ENCODE measurements at places on chromosomes 1 and 21.

- DNase-seq = no peak
Observed at GRCh38 chr1:247713753-247714152, 2.7 kb downstream of the OR6F1 start.

GRCh38 chr1:201288765-201289164, 5.5 kb downstream of the PKP1 start:
- DNase-seq = no peak

DNA sequence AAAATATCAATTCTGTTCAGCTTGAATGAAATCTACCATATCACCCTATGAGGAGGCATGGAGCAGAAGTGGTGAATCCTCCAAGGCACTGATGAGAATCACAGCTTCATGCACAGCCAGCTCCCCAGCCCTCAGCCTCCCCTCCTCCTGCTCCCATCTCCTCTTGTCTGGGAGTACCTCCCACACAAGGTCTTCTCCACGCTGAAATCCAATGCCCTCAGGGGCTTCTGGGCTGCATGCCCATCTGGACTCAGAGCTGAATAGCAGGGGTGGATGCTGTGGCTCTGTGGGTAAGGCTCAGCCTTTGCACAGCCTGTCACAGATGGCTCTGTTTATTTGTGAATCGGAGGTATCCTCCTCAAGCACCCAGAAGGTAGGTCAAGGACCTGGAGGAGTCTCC, 48.6 kb downstream of the KCNC4 start:
- peak; percentile 16 for DNase-seq

DNA sequence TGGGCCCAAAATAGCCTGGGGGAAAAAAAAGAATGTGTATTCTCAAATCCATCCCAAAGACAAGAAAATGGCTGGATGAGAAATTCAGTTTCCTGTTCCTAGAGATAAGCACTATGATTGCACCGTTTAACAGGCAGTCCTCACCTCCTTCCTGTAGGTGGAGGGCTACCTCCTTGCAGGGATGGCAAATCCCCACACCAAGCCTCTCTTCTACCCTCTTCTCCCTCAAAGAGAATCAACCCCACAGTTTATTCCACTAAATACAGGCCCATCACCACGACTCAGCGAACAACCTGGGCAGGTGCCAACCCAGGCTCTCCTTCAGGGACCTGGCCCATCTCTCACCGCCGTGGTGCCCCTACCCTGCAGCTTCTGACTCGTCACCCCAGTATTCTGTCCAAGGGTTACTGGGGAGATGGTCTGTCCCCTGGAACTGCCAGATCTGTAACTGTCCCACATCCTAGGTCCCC, 3.4 kb upstream of the CHD5 start:
- peak; percentile 58 for DNase-seq

GRCh38 chr1:215523128-215523861, 43.8 kb upstream of the KCTD3 start:
- DNase-seq = peak; percentile 41

GRCh38 chr1:182672487-182672836, 11.9 kb downstream of the RGS8 start:
- DNase-seq = no peak

- DNase-seq = peak; percentile 70
Observed at GRCh38 chr1:7558481-7558880, 212.6 kb upstream of the VAMP3 start.

- peak; percentile 62 for DNase-seq
Observed at GRCh38 chr21:45551783-45552695, 9.8 kb upstream of the SLC19A1 start.

DNA sequence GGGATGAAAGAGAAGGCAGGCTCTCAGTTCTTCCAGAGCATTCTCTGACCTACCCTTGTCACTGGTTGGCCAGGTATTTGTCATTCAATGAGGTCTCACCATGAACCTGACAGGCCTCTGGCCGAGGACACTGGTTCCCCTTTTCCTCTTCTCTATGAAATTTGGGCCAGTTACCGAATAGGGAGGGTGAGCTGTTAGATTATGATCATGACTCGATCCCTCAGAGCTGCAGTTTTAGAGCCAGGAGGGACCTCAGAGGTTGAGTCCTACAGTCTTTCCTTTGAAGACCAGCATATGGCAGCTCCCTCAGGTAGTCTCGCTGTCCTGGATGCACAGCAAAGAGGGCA, 29.5 kb upstream of the CLSTN1 start:
- no peak for DNase-seq

- peak; percentile 32 for DNase-seq
Observed at GRCh38 chr1:27596261-27596660, 7.7 kb downstream of the AHDC1 start.

DNA sequence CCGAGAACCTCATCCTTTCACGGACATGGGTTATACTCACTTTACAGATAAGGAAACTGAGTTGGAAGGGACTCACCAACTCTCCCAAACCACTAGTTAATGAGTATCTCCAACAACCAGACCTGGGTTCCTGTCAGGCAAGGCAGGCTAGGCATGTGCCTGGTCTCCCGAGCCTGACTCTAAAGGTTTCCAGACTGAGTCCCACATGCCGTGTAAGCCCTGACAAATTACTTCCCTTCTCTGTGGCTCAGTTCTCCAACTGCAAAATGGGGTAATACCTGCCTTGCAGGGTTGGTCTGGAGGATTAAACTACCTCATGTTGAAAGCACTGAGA, 34.3 kb downstream of the SSBP3 start:
- no peak for DNase-seq

DNA sequence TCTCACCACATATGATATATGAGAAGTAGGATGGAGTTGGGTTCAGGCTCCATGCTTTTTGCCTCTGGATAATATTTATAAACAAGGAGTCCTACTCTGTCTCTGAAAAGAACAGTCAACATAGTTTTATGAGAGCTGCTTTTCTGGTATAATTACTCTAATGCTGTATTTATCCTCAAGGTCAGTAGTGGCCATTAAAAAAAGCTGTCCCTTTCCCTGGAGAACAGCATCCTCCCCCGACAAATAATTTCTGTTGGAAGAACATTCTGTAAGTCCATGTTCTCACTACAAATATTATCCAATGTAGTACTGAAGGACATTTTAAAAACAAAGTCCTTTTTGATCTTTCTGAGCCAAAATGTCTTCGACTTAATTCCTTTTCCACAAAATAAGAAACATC, 9.0 kb upstream of the RGS5 start:
- DNase-seq = no peak

GRCh38 chr1:17075470-17076255, 21.8 kb upstream of the SDHB start:
- DNase-seq = peak; percentile 62

DNA sequence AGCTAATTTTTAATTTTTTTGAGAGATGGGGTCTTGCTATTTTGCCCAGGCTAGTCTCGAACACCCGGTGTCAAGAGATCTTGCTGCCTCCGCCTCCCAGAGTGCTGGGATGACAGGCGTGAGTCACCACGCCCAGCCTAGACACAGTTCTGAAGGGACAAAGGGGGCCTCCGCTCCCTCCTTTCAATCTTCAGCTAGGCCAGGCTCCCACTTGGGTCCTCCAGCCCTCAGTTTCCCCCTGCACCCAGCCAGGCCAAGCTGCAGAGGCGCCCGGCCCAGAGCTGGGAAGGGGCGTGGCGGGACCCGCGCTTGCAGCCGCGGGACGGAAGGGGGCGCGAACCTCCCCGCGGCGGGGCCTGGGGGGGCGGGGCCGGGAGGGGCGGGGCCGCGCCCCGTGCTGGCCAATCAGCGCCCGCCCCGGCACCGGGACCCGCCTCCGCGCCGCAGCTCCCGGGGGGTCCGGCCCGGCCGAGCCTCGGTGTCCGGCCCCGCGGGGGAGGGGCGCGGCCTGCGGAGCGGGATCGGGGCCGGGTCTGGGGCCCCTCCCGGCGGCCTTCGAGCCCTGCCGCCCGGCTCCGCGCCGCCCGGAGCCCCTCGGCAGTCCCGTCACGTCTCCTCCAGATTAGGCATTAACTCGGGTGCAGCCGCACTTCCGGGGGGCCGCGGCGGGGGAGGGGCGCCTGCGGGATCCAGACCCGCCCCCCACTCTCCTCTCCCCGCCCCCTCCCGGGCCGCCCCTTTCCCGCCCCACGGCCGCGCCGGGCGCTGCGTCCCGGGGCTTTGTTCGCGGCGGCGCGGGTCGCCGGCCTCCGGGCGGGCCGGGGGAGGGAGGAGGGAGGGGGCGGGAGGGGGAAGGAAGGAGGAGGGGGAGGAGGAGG, 559 bp upstream of the AGRN start:
- DNase-seq = peak; percentile 83

DNA sequence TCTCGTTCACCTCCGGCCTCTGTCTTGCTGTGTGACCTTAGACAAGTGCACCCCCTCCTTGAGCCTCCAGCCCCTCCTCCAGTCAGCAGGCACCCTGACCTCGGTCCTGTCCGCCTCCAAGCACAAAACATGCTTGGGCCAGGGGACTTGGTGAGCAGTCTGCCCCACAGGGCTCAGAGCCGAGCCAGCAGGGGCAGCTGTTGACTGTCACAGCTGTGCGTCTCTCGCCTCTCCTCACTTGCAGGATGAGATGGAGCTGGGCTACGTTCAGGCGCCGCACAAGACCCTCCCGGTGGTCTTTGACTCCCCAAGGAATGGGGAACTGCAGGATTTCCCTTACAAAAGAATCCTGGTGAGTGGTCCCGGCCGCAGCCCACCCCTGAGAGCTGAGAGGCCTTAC, 24.2 kb downstream of the PADI3 start:
- DNase-seq = no peak

- peak; percentile 78 for DNase-seq
Observed at GRCh38 chr1:17606826-17607440, 67.4 kb downstream of the ARHGEF10L start.

DNA sequence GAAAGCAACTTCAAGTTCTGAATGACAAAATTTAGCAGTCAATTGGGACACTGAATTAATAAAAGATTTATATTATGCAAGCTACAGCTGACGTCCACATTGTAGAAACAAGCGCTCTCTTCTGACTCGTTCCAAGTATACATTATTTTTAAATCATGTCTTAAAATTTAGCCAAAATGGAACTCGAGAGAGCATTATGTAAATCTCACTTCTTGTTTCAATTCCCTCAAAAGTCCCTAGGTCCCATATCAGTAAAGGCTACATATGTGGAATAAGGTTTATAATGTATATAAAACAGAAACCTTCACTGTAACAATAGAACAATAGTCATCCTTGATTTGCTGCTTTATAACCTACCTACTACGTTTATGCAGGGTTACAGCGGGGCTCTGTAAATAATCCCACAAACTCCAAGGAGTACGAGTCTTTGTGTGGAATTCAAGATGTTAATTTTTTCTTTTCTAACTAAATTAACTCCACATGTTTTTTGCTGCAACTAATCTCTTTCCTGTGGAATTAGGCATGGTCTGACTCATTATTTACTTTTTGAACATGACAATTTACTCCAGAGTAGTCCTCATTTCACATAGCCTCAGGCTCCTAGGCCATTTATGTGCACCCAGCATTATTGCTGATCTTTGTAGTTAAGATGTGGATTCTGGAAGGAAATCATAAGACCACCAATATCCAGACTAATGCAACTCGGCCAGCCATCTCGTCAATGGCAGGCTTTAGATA, 785.1 kb downstream of the LTN1 start:
- no peak for DNase-seq

DNA sequence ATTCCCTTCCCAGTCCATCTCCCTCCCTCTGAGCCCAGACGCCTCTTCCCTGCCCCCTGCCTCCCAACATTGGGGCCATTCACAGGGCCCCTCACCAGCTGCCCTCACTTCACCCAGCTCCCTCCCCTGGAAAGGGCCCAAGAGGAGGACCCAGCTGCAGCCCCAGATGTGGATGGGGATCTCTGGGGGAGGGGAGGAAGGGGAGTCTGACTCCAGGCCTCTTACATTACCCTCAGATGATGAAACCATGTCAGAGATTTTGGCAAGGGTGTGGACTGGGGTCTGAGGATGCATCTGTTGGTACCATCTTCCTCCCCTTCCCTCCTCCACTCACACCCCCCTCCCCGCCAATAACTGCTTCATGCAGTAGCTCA, 1.1 kb upstream of the KIF21B start:
- no peak for DNase-seq

Measured in NCI-H82 (cell line).